Stimulated activated CD4-positive, alpha-beta T cell treated with anti-CD3 and anti-CD28 coated beads, TNF-alpha, amount 100 ng/mL, for 4 hours (primary cell): ENCODE measurements at places on chromosomes 2 and 18.

GRCh38 chr2:151085181-151085611, 176.5 kb downstream of the RBM43 start:
- no peak for DNase-seq

DNA sequence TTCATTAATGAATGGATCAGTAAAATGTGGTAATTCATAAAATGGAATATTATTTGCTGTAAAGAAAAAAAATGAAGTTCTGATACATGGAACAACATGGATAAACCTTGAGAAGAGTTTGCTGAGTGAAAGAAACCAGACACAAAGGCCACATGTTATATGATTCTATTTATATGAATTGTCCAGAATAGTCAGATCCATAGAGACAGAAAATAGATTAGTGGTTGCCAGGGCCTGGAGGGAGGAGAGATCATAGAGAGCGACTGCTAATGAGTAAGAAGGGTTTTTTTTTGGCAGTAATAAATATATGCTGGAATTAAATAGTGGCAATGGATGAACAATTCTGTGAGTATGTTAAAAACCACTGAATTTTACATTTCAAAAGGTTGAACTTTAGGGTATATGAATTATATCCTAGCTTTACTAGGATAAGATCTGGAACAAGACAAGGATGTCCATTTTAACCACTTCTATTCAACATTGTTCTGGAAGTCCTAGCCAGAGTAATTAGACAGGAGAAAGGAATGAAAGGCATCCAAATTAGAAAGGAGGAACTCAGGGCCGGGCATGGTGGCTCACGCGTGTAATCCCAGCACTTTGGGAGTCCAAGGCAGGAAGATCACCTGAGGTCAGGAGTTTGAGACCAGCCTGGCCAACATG, 48.8 kb downstream of the MAPRE2 start:
- DNase-seq, result no peak

DNA sequence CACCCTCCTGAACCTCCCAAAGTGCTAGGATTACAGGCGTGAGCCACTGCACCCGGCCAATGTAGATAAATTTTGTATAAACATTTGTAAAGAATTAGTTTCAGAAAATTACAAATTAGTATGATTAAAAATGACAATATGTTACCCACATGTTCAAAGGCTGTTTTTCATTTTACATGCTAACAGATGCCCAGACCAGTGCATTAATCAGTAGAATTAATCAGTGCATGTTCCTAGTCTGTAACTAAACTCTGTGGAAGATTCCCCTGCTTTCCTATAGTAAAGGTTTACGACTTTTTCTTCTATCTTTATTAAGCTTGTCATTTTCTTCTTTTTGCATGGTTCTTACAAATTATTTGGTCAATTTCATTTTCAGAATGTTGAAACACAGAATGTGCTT, 65.8 kb downstream of the UGGT1 start:
- no peak for DNase-seq

DNA sequence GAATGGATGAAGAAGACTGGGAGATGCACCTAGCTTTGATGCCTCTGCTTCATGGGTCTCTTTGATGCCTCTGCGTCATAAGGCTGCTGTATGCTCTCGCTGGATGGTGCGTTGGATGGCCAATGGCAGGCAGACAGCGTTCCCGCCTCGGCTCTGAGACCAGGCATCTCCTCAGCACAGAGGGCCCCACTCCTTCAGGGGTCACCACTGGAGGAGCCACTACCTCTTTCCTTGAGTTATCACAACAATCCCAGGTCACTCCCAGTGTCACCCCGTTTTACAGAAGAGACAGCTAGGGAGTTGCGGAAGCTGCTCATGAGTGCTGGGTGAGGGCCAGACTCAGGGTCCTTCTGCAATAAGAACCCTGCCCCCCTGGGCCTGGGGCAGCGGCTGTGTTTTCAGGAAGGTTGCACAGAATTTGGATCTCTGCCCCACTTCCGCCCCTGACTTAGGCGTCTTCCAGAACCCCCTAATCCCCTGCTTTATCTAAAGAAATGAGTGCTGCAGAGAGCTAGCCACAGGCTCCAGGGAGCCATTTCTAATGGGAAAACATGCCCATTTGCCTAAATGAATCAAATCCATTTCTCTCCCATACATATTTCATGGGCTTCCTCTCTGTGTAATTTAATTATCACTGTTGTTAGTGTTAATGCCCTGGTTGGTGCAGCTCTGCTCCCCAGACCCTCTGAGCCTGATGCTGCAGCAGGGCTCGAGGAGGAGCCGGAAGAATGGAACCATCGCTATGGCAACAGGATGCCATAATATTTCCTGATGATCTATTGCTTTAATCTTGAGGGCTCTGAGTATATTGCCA, 131.8 kb upstream of the HS6ST1 start:
- no peak for DNase-seq

GRCh38 chr18:3554811-3555427, 104.9 kb downstream of the TGIF1 start:
- no peak for DNase-seq

- no peak for DNase-seq
Measured at GRCh38 chr2:173978447-173978846, 13.3 kb upstream of the SP3 start.

DNA sequence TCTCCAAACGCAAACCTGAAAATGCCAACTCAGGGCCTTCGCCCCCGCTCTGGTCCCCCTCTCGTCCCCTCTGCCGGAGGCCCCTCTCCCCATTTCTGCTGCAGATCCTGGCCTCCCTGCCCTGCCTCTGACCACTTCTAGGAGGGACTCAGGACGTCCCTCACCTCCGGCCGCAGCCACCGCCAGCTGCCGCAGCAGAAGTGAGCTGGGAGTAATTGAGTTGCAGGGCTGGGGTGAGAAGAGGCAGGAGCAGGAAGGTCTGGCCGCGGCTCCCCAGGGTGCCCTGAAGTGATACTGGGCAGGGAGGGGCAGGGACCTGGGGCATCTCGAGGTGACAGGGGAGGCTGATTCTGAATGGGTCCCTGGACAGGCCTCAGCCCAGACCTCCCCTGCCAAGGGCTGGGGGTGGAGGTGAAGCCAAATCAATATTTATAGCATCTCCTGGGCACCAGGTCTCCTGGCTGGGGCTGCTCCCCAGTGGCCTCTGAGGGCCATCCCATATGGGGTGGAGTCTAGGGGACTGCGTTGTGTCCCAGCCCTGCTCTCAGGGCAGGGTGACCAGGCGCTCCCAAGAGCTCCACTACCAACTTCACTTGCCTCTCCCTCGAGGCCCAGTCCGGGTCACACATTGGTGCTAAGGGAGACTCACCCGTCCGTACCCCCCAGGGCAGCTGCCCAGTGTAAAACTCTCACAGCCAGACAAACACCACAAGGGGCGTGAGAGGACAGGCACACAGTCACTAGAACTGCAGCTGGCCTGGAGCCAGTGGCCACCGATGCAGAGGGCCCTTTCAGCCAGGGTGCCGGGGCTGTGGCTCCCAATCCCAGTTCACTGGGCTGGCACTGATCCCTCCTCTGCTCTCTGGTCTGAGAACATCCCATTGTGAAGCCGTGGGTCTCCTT, 33.0 kb downstream of the KCNIP3 start:
- no peak for DNase-seq

DNA sequence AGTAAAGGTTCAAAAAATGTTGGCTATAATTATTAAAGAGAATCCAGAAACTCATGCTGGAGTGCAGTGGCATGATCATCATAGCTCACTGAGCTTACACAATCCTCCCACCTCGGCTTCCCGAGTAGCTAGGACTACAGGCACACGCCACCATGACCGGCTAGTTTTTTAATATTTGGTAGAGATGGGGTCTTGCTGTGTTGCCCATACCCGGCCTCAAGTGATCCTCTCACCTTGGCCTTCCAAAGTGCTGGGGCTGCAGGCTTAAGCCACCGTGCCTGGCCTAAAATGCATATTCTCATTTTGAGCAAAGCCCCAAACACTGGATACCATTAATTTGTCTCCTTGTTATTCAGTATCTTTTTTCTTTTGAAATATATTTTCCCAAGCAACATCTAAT, 32.4 kb downstream of the MEMO1 start:
- DNase-seq, result no peak

DNA sequence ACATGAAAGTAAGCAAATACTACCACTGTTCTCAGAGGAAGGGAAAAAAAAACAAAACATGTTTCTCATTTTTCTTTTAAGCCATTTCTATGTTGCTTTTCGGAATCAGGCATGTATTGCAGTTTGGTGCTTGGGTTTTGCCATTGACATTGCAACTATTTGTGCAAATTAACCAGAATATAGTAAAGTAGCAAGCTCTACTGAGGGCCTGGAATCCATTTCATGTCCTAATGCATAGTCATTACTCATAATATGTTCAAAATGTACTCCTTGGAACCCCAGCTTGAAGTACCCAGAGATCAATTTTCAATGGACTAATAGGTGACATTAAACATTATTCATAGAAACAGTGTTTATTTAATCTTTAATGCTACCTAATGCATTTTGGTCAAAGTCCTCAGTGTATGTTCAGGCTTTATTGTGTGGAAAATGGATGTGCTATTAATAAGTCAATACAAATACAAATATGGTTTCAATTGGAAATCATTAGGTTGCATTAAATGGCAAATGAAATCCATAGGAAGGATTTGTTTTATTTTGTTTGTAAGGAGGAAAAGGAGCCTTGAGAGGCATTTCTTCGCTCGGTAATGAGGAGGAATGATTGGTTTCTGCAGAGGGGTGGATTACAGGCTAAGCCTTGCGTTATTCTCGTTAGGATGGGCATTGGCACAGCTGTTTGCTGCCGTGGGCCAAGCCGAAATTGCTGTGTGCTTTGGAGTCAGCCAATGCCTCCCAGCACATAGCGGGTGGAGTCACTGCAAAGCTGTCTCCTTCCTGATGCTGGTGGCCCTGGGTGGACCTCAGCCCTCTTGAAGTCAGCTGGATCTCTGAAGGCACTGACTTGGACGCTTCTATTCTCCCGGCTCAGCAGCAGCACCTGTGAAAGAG, 56.4 kb downstream of the MYCN start:
- no peak for DNase-seq

DNA sequence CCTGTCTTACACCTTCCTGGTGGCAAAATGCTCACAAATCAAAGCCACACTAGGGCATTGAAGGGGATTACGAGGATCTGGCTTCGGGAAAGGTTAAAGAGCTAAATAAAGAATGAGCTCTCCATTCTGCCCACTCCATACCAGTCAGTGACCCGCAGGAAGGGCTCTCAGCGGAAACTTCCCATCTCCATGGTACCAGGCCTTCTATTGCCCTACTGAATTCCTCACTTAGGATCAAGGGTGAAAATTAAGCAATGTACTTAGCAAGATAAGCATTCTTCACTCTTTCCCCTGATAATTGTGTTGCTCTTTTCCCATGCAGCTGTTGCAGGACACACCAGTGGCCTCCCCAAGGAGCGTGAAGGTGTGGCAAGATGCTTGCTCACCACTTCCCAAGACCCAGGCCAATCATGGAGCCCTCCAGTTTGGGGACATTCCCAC, 75.6 kb upstream of the TTC39C start:
- DNase-seq, result no peak

DNA sequence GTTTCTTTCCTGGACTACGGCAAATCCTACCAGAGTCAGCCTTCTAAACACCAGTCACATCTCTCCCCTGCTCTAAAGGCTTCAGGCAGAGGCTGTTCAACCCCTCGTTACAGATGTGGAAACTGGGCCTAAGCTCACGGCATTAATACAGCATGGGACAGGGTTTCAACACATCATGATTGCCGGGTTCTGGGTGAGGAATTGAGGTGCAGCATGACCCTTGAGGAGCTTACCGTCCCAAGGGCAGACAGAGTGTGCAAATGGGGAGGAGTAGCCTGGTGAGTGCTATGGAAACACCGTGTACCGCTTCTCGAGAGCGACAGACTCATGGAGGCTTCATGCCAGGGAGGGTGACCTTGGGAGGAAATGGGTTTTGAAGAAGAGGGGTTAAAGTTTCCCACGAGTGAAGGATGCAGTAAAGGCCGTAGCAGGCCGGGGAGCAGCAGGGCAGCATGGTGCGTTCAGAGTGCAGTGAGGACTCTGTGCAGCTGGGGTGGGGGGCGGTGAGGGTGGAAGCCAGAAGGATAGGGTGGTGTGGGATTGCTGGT, 51.1 kb downstream of the TGOLN2 start:
- DNase-seq, result no peak

DNA sequence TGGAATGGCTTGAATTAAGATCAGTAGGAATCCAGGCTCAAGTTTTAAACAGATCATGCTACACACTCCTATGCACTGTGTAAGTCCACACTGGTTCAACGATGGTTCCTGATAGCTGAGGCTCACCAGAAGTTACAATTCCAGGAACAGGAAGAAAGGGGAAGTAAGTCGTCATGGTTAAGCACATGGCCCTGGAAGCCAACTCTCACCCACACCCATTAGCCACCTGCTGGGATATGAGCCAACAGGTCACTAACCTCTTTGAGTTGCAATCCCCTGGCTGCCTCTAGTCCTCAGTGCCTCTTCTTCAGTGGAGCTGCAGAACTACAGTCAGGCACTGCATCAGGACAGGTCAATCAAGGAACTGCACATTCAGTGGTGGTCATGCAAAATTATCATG, 133.5 kb downstream of the TMEM182 start:
- no peak for DNase-seq

DNA sequence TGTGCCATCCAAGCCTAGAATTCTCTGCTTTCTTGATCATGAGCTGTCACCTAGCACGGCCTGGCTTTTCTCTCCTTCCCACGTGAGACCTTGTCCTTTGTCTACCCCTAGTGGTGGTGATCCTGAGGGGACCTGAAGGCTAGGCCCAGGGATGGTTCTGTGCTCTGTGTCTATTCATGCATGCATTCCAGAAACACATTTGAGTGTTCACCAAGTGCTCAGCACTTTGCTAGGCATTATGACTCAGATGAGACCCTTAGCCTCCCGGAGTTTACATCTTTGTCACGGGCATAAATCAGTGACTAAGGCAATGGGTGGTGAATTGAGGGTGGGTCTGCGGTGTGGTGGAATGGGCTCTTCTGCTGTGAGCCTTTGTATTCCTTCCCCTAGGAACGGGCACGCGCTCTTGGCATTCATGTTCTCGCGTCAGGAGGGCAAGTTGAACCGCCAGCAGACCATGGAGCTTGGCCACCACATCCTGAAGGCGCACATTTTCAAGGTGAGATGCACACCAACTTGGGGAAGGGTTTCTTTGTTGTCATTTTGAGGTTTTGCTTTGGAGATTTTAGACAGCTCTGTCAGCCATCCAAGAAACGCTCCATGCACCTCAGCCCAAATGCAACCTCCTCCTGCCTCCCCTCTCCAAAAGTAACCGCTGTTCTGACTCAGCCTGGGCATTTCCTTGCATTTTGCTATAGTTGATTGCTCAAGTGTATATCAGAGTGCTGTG, 100.9 kb downstream of the WDSUB1 start:
- no peak for DNase-seq

GRCh38 chr2:20348542-20348941, 2.1 kb downstream of the PUM2 start:
- no peak for DNase-seq

GRCh38 chr2:190947711-190948251, 66.2 kb downstream of the STAT1 start:
- DNase-seq, result no peak

DNA sequence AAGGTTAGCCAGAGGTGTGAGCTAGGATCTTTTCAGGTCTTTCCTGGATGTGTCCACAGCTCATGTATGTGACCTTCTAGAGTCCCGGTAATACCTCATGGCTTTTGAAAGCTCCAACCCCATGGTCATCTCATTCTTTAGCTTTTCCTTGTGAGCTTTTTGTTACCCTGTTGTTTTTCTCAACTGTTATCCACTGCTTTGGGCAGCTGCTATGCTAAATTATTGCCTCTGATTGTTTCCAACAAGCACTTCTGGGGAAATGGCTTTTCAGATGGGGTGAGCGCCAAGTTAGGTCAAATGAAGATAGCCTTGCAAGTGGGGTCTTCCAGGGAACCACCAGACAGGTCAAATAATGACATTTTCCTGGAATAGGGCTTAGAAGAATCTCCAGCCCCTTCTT, 27.9 kb downstream of the ME2 start:
- no peak for DNase-seq

- DNase-seq, result no peak
Measured at GRCh38 chr2:37378411-37378810, 34.0 kb downstream of the QPCT start.
